ENCODE measurements at places on chromosomes 5 and 9.

- no peak for DNase-seq
Observed at GRCh38 chr5:140925806-140926442, at the start of gene PCDHAC1. TSS of gene PCDHAC1 (plus strand) at chr5:140926299. CDS start at chr5:140926893, 594 bp downstream.

- no peak for DNase-seq
Observed at GRCh38 chr5:39943811-39944210, 519.0 kb upstream of the DAB2 start.

DNA sequence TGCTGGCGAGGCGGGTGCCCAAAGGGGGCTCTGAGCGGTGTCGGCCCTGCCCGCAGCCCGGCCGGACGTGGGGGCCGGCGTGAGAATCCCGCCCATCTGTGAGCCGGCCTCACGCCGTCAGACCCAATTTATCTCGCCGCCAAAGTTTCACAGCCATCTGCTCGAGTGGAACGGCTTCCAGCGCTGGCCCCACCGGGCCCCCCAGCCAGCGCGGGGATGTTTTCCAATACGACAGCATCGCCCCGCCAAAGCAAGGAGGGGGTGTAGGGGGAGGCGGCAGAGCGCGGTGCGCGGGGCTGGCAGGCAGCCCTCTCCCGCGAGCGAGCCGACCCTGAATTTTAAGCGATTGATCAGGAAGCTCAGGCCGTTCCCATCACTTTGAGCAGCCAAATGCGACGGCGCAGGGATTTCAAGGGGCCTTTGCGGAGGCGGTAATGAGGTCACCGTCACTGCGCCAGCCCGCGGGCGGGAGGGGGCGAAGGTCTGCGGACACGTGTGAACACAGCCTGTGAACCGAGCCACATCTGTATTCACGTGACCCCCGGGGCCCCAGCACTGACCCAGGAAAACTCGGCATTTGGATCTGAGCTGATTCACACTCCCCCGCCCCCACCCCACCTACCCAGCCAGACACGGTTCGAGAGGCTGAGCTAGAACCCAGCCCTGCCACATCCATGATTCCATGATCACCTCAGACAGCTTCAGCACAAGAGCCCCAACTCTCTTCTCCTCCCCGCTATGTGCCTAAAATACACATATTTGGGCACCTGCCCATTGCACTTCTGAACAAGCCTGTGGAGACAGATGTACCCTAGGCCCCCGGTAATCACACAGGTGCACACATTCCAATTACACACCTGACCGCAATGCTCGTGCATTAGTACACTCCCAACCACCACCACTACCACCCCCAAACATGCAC, 47.8 kb upstream of the PSD2 start:
- peak; percentile 73 for DNase-seq

GRCh38 chr9:93891549-93892310, 63.4 kb downstream of the BARX1 start:
- DNase-seq = no peak

- no peak for DNase-seq
Observed at GRCh38 chr9:131107760-131108159, 11.4 kb downstream of the AIF1L start.

- DNase-seq = no peak
Observed at GRCh38 chr5:109478830-109479229, 69.1 kb upstream of the PJA2 start.

GRCh38 chr5:132219981-132220380, 7.7 kb downstream of the P4HA2 start:
- DNase-seq = no peak

DNA sequence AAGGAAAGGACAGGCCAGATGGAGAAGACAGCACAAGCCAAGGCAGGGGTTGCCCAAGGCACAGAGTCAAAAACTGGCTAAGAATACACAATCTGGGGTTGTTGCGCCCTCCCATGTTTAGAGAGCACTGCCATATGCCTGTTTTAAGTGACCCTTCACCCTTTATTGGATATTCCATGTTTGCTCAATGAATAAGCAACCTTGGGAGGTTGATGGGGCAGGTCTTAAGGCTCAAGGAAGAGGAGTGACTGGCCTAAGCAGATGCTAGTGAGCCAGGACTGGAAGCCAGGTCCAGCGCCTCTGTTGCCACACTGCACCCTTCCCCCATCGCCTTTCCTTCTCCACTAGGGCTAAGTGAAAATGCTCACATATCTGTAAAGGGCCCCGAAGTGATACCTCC, 6.7 kb downstream of the TXN start:
- no peak for DNase-seq

GRCh38 chr9:125435776-125436612, 174.4 kb downstream of the GAPVD1 start:
- DNase-seq = no peak

GRCh38 chr5:114839360-114839759, 330.3 kb downstream of the TRIM36 start:
- no peak for DNase-seq

- DNase-seq = no peak
Observed at GRCh38 chr9:33233626-33234342, 6.2 kb upstream of the SPINK4 start.

- no peak for DNase-seq
Observed at GRCh38 chr5:37492778-37493555, 113.8 kb downstream of the WDR70 start.

GRCh38 chr5:147751-148150, 43.5 kb upstream of the LRRC14B start:
- no peak for DNase-seq

GRCh38 chr9:12413986-12414385, 279.2 kb upstream of the TYRP1 start:
- no peak for DNase-seq

DNA sequence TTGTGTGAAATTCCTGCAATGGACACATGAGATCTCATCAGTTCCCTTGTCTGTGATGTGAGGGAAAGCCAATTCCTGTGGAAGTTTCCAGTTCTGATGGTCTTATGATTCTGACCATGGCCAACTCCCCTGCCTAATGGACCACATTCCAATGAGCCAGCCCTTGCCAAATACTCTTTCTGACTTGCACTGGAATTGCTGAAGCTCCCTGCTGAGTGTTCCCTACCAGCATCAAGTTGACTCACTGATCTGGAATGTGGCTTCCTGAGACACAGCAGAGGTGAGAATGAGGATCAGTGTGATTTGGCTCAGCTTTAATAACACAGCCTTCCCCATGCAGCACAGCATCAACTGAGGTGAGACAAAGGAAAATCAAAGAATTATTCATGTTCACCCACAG, 427.8 kb downstream of the KDM4C start:
- DNase-seq = no peak

DNA sequence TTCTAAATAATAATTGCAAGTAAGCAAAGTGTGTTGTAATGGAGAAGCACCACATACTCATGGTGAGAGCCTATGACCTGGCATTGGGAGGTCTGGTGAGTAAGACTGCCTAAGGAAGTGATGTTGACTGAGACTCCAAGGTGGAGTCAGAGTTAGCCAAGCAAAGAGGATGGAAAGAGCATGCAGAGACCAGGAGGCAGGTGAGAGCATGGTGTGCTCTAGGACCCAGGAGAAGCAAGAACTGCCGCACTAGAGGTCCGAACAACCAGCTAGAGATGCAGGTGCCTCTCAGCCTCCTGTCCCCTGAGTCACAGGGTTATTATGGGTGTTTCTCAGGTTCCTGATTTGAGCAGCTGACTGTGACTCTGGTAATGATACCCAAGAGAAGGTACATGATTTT, 27.3 kb downstream of the ANP32B start:
- DNase-seq = peak; percentile 9

GRCh38 chr5:73654819-73655318, 28.9 kb downstream of the ARHGEF28 start:
- DNase-seq = no peak

DNA sequence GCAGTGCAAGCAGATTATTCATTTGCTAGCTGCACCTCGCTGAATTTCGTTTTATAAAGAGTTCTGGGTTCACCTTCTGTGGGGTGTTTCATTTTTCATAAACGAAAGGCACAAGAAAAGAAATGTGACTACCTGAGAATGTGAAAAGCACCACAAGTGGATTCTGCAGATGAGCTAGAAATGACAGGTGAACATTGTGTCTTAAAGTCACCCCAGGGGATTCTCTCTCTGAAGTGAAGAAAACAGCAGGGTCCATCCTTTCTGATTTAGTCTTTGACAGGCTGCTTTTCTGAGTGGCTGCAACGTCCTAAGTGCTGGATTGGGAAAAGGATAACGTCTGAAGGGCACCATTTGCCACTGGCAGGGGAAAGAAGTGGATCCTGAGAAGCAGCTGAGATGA, 469.3 kb downstream of the SPATA31D1 start:
- DNase-seq = no peak

DNA sequence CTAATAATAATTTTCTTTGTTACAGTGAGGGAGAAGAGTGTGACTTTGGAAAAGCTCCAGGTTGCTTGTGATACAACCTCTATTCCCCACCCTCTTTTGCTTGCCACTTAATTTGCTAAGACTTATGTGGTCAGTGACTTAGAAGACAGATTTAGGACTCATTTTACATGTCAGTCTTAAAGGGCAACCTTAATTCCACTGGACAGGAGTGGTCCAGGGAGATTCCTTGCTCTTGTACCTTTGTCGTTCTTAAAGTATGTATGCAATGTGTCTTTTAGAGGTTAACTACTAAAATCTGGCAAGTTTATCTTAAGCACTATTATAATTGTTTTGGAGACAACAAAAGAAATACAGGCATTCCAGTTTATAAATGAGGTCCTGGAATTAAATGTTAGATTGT, 20.0 kb downstream of the SLC30A5 start:
- DNase-seq = no peak

GRCh38 chr5:154214371-154215106, 24.0 kb downstream of the GALNT10 start:
- peak; percentile 4 for DNase-seq

DNA sequence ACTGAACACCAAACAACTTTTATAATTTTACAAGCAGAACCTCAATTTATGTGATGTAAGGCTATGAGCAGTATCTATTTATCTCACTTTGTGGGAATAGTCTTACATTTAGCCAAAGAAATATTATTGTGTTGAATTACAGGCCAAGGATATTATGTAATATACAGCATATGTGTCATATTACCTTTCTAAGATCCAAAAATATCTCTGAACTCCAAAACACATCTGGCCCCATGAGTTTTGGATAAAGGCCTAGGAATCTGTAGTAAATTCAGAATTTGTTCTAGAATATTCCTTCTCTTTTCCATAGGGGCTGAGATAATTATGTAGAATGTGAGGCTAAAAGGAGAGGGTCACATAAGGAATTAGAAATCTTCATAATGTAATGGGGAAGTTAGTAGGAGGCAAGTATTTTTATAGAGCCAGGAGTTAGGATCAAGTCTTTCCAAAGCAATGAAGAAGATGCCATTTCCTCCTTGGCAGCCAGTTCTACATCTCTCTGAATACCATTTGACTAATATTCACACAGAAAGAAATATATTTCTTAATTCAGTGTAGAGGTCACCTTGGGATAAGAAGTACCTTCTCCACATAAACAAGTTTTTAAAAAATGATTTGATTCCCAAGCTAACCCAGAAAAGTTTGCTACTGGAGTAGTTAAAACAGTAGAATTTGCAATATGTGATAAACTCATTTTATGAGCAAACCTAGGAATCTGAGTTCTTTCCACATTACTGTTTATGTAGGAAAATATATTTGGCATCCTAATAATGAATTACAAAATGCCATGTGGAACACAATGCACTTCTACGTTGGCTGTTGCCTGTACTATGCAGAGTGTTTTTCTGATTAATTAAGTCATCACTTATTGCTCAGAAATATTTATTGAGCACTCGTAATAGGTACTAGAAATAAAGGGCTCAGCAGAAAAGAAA, 20.3 kb upstream of the GRAMD2B start:
- DNase-seq = no peak

GRCh38 chr5:142740474-142741242, 29.5 kb upstream of the ARHGAP26 start:
- no peak for DNase-seq

DNA sequence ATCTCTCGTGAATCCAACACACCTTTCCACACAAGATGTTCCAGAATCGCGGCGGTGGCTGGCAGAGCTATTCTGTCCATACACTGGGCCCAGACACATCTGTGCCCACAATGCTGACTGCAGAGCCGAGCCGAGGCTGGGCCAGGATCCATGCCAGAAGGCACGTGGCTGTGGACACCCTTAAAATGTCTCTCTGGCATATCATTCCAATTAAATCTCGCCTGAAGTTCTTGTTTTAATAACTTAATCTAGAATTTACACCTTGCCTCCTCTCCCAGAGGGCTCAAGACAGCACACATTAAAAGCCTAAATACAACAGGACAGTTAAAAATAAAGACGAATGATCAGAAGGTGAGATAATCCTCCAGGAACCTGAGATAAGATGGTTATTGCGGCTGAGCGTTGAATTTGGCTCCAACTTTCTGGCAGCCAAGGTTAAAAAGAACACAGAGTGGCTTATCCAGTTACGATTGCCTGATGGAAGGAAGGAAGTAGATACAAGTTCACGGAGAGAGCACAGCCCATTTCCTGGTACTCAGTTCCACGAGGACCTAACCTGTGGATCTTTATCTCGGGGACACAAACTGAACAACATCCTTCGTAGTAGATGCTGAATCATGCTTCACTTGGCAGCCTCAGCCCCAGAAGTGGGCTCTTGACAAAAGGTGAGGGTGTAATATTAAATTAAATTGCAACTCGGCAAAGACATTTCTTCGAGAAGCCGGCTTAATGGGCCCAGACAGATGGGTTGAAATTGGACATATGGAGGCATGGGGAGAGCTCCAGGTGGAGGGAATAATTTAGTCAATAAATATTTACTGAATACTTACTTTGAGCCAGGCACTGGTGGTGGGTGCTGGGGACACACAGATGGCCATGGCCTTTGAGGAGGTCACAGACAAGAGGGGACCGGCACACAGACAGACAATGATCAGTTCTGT, 86.0 kb upstream of the TBC1D2 start:
- no peak for DNase-seq

- peak; percentile 60 for DNase-seq
Observed at GRCh38 chr5:160199410-160199911, 29.8 kb upstream of the FABP6 start.

DNA sequence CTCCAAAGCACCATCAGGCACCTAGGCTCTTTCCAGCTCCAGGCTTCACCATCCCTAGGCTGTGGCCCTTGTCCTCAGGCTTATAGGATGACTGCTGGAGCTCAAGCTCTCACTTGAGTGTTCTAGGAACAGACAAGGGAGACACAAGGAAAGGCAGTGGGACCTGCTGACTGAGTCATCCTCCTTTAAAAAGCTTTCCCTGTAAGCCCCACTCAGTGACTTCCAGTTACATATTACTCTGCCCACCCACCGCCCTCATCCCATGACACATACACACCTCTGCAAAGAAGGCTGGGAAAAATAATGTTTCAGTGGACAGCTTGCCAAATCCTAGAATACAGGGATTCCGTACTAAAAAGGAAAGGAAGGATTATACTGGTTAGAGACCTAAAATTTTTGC, 154.2 kb upstream of the ZNF366 start:
- DNase-seq = peak; percentile 4

GRCh38 chr9:19231126-19231903, 822 bp downstream of the DENND4C start:
- DNase-seq = peak; percentile 48

DNA sequence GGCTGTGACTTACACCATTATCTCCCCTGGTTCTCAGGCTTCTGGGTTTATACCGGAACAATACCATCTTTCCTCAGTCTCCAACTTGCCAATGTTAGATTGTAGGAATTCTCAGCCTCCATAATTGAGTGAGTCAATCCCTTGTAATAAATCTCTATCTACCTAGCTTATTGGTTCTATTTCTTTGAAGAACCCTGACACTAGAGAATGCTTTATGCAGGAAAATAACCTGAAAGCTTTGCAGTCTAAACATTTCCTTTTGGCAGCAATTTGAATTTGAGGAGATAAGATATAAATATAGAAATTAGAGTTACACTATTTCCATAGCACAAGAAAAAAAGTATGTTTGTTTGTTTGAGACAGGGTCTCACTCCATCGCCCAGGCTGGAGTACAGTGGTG, 278.1 kb upstream of the CDH18 start:
- DNase-seq = no peak

All from inflammatory macrophage (primary cell).